ENCODE measurements at places on chromosomes 11 and 22.

DNA sequence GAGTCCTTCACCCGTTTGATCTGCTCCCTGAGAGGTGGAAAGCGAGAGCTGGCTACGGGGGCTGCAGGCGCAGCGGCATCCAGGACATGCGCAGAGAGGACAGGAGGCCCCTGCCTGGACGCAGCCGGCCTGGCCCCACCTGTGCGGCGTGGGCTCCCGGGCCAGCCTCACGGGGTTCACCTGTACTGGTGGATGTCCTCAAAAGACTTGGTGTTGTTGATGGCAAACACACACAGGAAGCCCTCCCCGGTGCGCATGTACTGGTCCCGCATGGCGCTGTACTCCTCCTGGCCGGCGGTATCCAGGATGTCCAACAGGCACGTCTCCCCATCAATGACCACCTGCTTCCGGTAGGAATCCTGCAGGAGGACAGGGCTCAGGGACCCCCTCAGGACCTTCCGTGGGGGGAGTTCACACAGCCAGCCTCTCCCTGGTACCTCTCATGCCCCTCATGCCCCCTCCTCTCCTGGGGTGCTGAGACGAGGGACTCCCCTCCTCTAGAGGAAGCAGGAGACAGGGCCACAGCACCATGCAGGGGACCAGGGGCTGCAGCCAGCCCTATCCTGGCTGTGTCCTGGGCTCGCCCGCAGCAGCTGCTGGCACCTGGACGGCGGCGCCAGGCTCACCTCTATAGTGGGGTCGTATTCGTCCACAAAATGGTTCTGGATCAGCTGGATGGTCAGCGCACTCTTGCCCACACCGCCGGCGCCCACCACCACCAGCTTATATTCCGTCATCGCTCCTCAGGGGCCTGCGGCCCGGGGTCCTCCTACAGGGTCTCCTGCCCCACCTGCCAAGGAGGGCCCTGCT lies 1.6 kb downstream of the HRAS start:
- H3K4me3 ChIP-seq, result peak overlapping the region; percentile 70
- no peak overlapping the region for H3K27ac ChIP-seq
- no peaks in the 10 kb centered on the region for H3K27me3 ChIP-seq
- no peaks in the 10 kb centered on the region for H3K36me3 ChIP-seq
- DNase-seq, result no peak

- H3K4me1 ChIP-seq, result no peaks in the 10 kb centered on the region
- peaks cover 11% of the 10 kb centered on the region for H3K36me3 ChIP-seq
- H3K4me3 ChIP-seq, result no peak overlapping the region
- H3K27me3 ChIP-seq, result peaks cover 4% of the 10 kb centered on the region
Measured at GRCh38 chr11:70511345-70511744, 113.0 kb downstream of the CTTN start.

- no peak overlapping the region for H3K4me3 ChIP-seq
- no peaks in the 10 kb centered on the region for H3K27me3 ChIP-seq
- no peak for DNase-seq
- H3K36me3 ChIP-seq, result no peaks in the 10 kb centered on the region
- H3K4me1 ChIP-seq, result no peaks in the 10 kb centered on the region
- H3K27ac ChIP-seq, result no peak overlapping the region
Measured at GRCh38 chr11:90500922-90501568, 278.2 kb upstream of the CHORDC1 start.

DNA sequence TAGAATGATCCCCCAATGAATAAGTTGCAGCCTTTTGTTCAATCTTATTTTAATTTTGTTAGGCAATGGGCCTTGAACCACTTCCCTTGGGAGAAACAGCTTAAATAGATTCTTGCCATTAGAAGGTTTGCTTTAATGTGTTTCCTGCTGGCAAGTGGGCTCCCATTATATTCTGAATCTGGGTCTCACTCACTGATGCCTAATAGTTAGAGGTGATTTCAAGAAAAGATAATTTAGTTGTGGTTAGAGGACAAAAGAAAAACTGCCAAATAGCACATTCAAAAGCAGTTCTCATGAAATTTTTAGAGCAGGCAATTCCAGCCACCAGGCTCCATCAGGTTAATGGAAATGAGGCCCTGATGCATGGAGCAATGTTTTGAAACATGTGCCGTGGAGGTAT lies 362.6 kb upstream of the CHORDC1 start:
- DNase-seq, result no peak
- H3K27me3 ChIP-seq, result no peaks in the 10 kb centered on the region
- no peak overlapping the region for H3K27ac ChIP-seq
- no peaks in the 10 kb centered on the region for H3K36me3 ChIP-seq

GRCh38 chr22:48279461-48279756 lies 1517.0 kb downstream of the TBC1D22A start:
- no peaks in the 10 kb centered on the region for H3K4me1 ChIP-seq
- DNase-seq, result no peak
- no peaks in the 10 kb centered on the region for H3K36me3 ChIP-seq
- no peak overlapping the region for H3K27ac ChIP-seq
- H3K27me3 ChIP-seq, result peaks cover 12% of the 10 kb centered on the region
- H3K4me3 ChIP-seq, result no peak overlapping the region

GRCh38 chr22:44091751-44092150 lies 67.6 kb downstream of the PARVB start:
- no peak overlapping the region for H3K27ac ChIP-seq
- peaks cover 2% of the 10 kb centered on the region for H3K36me3 ChIP-seq
- peaks cover 10% of the 10 kb centered on the region for H3K4me1 ChIP-seq
- no peak for DNase-seq

GRCh38 chr11:67525275-67525976 lies 2.2 kb upstream of the CABP2 start:
- peaks cover 7% of the 10 kb centered on the region for H3K27me3 ChIP-seq
- H3K27ac ChIP-seq, result no peak overlapping the region
- H3K4me3 ChIP-seq, result no peak overlapping the region
- H3K36me3 ChIP-seq, result no peaks in the 10 kb centered on the region
- no peaks in the 10 kb centered on the region for H3K4me1 ChIP-seq

- no peaks in the 10 kb centered on the region for H3K4me1 ChIP-seq
- no peak overlapping the region for H3K4me3 ChIP-seq
- no peak for DNase-seq
- H3K36me3 ChIP-seq, result no peaks in the 10 kb centered on the region
- H3K27ac ChIP-seq, result no peak overlapping the region
Measured at GRCh38 chr11:12524865-12525264, 147.5 kb downstream of the PARVA start.

DNA sequence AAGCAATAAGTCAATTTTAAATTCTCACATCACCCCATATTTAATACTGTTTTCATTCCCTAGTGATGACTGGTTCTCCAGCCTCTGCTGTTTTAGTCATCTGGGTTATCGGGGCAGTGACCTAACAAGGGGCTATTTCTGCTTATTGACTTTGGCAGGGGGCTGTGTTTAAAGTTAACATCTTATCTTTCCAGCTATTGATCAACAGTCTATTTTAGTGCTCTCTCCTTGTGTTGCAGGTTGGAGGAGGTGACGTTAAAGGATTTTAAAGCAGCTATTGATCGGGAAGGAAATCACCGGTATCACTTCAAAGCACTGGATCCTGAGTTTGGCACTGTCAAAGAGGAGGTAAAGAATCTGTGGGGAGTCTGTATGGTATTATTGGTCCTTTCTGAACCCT lies 7.7 kb upstream of the DLAT start:
- H3K4me3 ChIP-seq, result no peak overlapping the region
- peaks cover under 1% of the 10 kb centered on the region for H3K4me1 ChIP-seq
- no peak for DNase-seq
- no peak overlapping the region for H3K27ac ChIP-seq
- H3K36me3 ChIP-seq, result no peaks in the 10 kb centered on the region

DNA sequence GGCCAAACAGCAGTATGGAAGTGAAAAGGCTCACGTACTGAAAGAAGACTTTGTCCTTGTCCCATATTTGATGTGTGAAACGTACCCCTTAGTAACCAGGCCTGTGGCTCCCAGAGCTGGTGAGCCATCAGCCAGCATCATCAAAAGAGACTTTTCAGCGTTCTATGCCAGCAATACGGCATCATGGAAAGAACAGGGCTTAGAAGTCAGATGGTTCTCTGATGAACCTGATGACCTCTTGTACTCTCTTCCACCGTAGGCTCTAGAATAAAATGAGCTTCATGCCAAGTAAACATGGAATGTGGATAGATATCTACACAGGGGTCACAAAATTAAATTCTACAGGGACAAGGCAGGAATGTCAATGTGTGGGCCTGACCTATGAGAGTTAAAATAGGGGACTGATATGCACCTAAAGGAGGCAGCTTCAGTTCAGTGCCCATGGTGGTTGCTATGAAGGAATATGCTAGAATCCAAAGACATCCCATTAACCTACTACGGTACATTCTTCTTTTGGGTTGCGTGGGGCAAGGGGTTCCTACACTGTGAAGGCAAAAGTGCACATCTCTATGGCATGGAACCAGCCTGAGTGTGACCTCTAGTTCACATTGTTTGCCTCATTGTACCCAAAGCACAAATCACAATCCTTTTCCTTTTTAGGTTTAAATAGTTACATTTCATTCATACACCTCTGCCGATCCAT lies 130.6 kb downstream of the ETS1 start:
- peaks cover 75% of the 10 kb centered on the region for H3K4me1 ChIP-seq
- no peaks in the 10 kb centered on the region for H3K27me3 ChIP-seq
- H3K36me3 ChIP-seq, result peaks cover 79% of the 10 kb centered on the region
- peak overlapping the region; percentile 77 for H3K27ac ChIP-seq
- DNase-seq, result no peak

GRCh38 chr11:9952511-9953196 lies 288.8 kb downstream of the SWAP70 start:
- no peak overlapping the region for H3K4me3 ChIP-seq
- DNase-seq, result no peak
- no peaks in the 10 kb centered on the region for H3K36me3 ChIP-seq

- H3K4me3 ChIP-seq, result no peak overlapping the region
- no peaks in the 10 kb centered on the region for H3K27me3 ChIP-seq
- no peak for DNase-seq
- H3K4me1 ChIP-seq, result no peaks in the 10 kb centered on the region
Measured at GRCh38 chr22:43047605-43048004, 32.7 kb upstream of the PACSIN2 start.

DNA sequence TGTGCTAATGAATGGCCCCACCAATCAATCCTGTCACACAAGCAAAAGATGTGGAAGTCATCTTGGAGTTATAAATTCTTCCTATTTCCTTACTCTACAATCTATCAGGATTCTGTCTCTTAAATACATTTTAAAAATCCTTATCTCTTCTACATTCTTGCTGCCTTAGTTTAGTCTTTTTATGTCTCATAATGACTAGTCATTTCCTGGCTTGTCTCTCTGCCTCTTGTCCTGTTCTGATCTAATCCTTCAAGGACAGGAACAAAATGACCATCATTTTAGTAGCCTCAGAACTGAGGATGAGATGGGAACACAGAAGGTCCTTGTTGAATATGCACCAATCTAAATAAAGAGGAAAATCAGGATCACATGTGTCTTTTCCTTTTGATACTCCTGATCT lies 56.6 kb upstream of the LIN7C start:
- no peak overlapping the region for H3K4me3 ChIP-seq
- no peaks in the 10 kb centered on the region for H3K4me1 ChIP-seq
- H3K27ac ChIP-seq, result no peak overlapping the region
- no peaks in the 10 kb centered on the region for H3K27me3 ChIP-seq
- no peaks in the 10 kb centered on the region for H3K36me3 ChIP-seq
- DNase-seq, result no peak

- H3K4me3 ChIP-seq, result no peak overlapping the region
- DNase-seq, result no peak
- no peaks in the 10 kb centered on the region for H3K36me3 ChIP-seq
- H3K27me3 ChIP-seq, result no peaks in the 10 kb centered on the region
Measured at GRCh38 chr11:69272831-69273485, 21.0 kb upstream of the MYEOV start.

DNA sequence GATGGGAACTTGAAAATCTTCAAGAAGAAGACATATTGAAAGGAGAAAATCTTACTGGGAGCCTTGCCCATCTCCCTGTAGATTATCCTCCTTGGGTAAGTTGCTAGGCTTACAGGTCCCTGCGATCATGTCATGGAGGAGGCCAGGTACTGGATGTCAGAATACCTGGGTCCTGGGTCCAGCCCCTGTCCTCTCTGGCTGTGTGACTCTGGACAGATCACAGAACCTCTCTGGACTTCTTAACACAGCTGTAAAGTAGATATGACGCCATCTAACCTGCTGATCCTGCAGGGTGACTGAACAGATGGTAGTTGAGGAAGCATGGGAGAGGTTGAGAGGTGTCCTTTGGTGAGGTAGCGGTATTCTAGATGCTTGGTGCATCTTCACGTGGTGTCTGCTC lies 4.1 kb downstream of the TSKU start:
- no peak for DNase-seq
- H3K27me3 ChIP-seq, result peaks cover 20% of the 10 kb centered on the region
- H3K27ac ChIP-seq, result no peak overlapping the region
- no peak overlapping the region for H3K4me3 ChIP-seq
- peaks cover 23% of the 10 kb centered on the region for H3K4me1 ChIP-seq
- H3K36me3 ChIP-seq, result no peaks in the 10 kb centered on the region

DNA sequence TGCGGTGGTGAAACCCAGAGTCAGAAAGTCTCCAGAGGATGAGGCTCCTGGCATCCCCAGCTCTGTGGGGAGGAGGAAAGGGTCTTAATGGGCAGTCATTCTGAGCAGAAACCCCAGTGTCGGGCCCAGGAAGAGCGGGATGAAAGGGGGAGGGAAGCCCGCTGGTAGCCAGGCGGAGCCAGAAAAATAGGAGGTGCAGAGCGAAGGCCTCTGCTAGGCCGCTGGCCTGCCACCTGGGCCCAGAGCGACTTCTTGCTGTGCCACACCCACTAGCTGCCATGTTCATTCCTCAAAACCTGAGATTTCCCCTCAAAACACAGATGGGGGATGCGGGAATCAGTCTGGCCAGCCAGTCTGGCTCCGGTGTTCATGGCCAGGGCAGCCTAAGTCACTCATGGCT lies 650 bp upstream of the POU2AF3 start:
- no peak for DNase-seq
- H3K27ac ChIP-seq, result no peak overlapping the region

DNA sequence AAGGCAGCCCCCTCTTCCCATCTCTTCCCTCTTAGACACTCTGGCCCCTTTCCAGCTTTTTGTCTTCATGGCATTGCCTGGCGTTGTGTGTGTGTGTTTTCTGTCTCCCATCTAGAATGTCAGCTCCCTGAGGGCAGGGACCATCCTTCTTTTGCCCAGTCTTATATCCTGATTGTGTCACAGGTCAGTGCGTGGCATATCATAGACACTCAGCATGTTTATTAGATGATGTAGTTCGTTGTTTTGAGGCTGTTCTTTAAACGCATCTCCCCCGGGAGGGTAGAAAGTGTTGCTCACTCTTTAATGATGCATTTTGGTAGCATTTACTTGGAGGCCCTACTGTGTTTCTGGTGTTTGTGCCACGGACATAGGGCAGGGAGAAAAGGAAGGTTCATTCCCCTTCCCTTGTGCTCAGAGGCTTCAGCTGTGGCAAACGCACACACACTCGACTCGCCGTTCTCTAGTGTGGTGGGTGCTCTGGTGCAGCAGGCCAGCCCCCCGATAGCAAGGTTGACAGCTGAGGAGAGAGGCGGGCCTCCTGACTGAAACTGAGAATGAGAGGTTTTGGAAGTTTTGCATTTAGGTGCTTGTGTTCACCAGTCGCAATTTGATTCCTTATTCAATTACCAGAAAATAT lies 60.2 kb downstream of the TNRC6B start:
- no peaks in the 10 kb centered on the region for H3K27me3 ChIP-seq
- H3K4me3 ChIP-seq, result no peak overlapping the region
- peak; percentile 29 for DNase-seq
- peak overlapping the region; percentile 47 for H3K27ac ChIP-seq
- H3K4me1 ChIP-seq, result peaks cover 72% of the 10 kb centered on the region
- H3K36me3 ChIP-seq, result peaks cover 12% of the 10 kb centered on the region
